ENCODE measurements at places on chromosomes 11 and 22.

DNA sequence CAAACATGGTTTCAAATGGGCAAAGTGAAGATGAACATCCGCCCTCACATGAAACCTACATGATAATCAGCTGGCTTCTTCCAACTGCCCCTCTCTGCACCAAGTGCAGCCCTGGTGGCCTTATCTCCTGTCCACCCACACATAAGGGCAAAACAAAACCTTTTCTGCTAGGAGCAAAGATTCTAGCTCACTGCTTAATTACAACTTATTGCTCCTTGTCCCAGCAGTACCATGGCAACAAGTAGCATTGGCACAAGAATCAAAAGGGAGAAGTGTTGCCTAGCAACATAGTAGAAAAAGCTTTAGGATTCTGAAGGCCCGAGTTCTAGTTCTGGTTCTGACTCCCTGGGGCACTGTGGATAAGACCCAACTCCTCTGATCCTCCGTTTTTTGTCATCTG is 68.7 kb upstream of the BMAL1 start:
- no peak for DNase-seq

DNA sequence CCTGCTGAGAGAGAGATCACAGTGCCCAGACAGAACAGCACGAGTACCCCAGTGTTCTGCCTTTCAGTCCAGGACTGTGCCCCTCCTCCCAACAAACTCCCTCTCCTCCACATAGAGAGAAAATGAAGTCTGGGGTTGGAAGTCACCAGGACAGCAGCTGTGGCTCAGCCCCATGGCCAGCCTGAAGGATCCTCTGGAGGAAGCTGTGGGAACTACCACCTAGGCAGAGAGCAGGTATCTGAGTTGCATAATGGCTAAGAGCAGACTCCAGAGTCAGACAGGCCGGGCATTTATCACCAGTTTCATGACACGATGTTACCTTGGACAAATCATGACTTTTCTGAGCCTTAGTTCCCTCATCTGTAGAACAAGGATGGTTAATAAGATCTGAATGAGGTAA is 61.2 kb upstream of the RRAS2 start:
- no peak for DNase-seq

GRCh38 chr11:72243173-72244059 is 560 bp downstream of the PHOX2A start:
- no peak for DNase-seq

DNA sequence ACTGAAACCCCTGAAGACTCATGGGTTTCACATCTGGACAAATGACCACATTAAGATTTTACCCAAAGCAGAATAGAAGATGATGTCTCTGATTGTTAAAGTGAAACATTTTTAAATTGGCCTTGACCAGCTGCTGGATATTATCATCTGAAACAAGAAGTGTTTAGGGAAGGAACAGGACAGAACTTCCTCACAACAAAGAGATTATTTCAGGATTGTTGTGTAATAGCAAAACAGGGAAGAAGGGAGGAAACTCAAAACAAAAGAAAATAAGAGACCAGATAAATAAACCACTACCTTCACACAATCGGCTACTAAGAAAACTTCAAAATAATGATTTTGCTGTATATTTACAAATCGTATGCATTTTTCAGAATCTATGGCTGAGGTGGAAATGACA is 319.2 kb upstream of the API5 start:
- DNase-seq = no peak

GRCh38 chr11:83364500-83365045 is 78.4 kb upstream of the CCDC90B start:
- no peak for DNase-seq

GRCh38 chr11:105152021-105152512 is 12.5 kb upstream of the CARD18 start:
- no peak for DNase-seq

DNA sequence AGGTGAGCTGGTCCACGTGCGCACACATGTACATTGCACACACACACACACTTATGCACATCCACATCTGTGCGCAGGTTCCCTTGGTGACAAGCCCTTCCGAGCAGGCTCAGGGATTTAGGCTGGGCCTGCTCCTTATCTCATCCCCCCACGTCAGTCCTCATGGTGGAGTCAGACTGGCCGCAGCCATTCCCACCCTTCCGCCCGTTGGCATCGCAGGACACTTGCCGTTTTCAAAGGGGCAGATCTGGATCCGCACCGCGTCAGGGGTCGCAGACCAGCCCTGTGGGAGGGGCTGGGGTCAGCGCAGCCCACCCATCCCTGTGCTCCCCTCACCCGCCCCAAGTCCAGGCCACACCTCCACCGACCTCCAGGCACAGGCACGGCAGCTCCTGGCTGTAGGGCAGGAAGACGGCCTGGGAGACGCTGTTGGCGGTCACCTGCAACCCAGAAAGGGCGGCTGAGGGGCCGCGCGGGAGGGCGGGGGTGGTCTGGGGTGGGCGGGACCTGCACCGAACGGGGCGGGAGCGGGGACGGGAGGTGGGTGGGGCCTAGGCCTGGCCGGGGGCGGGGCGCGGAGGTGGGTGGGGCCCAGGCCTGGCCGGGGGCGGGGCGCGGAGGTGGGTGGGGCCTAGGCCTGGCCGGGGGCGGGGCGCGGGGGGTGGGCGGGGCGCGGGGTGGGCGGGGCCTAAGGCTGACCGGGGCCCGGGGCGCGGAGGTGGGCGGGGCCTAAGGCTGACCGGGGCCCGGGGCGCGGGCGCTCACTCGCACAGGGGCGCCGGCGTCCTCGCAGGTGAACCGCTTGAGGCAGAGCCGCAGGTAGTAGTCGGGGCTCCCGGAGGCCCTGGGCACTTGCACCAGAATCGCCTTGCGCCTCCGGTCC is 13.3 kb downstream of the IL17REL start:
- no peak for DNase-seq

DNA sequence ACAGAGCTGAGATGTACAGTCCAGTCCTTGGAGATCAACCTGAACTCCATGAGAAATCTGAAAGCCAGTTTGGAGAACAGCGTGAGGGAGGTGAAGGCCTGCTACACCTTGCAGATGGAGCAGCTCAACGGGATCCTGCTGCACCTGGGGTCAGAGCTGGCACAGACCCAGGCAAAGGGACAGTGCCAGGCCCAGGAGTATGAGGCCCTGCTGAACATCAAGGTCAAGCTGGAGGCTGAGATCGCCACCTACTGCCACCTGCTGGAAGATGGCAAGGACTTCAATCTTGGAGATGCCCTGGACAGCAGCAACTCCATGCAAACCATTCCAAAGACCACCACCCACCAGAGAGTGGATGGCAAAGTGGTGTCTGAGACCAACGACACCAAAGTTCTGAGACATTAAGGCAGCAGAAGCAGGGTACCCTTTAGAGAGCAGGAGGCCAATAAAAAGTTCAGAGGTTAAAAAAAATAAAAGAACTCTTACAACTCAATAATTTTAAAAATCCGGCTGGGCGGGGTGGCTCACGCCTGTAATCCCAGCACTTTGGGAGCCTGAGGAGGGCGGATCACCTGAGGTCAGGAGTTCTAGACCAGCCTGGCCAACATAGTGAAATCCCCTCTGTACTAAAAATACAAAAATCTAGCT is 69.9 kb upstream of the RTL6 start:
- peak; percentile 40 for DNase-seq

DNA sequence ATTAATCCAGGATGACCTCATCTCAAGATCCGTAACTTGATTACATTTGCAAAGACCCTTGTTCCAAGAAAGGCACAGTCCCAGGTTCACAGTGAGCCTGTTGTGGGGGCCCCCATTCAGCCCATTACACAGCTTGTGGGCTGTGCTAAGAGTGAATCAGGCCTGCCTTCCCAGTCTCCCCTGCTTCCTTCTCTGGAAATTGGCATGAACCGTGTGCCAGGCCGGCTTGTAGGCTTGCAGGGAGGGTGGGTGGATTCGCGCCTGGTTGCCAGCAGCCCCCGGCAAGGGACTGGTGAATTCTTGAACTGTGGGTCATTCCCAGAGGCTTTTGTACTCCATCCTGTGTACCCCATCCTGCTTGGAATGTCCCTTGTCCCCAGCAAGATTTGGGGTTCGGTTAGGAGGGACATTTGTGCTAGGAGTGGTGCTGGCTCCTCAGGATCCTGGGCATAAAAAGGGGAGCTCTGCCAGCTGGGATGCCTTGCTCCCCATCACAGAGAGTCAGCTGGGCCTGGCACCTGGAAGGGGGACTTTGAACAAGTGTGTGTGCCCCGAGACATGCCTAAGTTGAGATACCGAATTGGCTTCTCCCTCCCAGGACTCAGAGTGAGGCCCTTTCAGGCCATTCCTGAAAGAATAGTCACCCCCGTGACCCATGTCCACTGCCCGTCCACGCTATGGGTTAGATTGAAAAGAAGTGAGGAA is 818.2 kb downstream of the BRD1 start:
- DNase-seq = no peak

DNA sequence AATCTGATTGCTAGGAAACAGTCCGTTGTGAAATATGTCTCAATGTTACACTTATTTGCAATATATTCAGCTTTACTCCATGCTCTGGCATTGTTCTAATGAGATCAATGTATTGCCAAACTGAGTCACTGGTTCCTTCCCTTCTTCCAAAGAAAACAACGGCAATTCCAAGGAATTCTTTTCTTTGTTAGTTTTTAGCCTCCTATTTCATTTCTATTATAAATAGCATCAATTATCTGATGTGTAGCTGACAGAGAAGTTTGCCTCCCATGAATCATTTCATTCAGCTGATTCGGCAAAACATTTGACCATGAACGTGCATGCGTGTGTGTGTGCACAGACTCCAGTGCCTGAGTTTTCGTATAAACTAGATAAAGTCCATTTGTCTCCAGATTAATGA is 346.8 kb downstream of the ETS1 start:
- no peak for DNase-seq

- DNase-seq = peak; percentile 66
Measured at GRCh38 chr22:30435674-30436126, 10.1 kb downstream of the MTFP1 start.
